ENCODE measurements at places on chromosomes 2 and 18.

- no peak for DNase-seq
These were observed 1.7 kb downstream of the CDK15 start for GRCh38 chr2:201808027-201808426.

DNA sequence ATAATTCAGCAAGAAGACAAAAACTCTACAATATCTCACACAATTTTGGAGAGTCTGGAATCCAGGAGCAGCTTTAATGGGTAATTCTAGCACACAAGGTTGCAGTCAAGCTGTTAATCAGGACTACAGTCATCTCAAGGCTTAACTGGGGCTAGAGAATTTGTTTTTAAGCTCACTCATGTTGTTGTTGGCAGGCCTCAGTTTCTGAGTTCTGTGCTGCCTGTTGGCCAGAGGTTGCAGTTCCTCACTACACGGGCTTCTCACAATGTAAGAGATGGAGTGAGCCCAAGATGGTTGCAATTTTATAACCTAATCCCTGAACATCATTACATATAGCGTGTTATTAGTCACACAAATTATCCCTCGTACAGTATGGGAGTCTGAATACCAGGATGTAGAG, 50.6 kb upstream of the TMEFF2 start:
- DNase-seq: no peak

- DNase-seq: no peak
These were observed 12.3 kb upstream of the ZNF519 start for GRCh38 chr18:14144628-14144895.

- no peak for DNase-seq
These were observed 40.7 kb downstream of the RBM45 start for GRCh38 chr2:178152977-178153376.

DNA sequence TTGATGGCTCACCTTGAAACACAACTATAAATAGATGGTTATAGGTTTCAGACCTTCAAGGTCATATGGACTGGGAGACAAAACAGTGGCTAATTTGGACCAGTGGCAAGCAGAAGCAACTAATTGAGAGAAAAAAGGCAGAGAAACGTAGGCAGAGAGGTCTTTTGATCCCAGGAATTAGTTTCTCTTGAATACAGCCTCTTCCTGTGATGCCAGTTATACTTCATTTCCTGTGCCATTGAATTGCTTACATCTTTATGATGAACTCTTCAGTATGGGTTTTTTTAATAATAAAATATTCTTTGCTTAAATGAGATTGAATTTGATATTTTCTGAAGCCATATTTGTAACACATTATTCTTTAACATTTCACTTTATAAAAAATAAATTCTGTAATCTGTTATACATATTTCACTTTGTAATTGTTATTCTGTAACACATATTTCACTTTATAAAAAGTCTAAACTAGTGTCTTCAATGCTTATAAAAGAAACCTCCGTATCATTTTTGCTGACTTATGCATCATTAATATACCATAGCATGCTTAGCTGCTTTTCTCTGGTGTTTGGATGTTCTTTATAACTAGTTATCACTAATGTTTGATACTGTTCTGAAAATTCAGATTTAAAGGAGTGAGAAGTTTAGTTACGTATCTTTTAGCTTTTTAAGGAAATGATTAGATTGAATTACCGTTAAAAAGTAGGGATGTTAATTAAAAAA, 8.9 kb downstream of the VAPA start:
- DNase-seq: no peak

DNA sequence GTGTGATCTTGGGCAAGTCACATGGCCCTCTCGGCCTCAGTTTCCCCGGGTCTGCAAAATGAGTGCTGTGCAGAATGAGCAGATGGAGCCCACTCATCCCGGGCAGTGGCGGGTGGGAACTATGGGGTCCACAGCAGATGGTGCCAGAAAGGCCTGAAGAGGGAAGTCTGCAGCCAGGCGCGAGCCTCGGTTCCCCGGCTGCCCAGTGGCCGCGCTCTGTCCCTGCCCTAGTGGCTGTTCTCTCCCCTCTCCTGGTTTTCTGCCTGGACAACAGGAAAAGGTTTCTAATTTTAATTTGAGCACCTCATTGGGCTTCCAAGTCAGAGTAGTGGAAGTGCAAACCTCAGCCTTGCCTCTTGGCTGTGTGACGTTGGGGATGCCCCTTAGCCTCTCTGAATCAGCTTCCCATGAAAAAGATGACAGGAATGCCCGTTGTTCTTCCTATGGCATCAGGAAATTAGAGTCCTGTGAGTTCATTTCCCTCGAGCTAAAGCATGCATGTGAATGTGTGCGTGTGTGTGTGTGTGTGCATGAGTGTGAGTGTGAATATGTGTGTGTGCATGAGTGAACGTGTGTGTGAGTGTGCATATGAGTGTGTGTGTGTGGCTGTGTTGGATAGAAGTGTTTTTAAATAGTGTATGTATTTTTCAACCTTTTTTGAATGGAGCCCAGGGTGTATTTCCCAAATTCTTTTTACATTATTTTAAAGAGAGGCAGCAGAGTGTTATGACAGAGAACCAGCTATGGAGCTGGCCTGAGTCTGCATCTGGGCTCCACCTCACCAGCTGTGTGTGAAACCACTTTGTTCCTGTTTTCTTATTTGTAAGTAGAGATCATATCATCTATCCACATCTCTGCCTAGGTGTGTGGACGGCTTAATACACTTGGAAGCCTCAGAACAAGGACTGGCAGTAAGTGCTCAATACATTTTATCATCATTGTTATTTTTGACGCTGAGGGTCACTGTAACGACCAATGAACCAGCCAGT, 41.3 kb downstream of the RRM2 start:
- DNase-seq: no peak

DNA sequence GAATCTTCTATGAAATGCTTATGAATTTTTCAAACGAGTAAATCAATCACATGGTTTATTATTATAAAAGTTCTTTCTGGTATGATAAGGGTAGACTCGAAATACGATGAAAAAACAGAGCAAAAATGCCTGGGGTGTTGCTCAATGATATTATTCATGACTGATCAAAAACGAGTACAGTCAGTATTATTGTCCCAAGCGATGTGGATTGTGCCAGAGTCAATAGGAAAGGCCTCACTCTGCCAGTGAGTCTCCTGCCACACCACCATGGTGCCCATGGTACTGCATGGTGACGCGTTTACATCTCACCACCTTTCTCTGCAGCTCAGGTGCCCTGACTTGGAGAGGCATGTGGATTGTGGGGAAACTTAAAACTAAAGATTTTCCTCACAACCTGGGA, 58.5 kb downstream of the KCTD1 start:
- no peak for DNase-seq

DNA sequence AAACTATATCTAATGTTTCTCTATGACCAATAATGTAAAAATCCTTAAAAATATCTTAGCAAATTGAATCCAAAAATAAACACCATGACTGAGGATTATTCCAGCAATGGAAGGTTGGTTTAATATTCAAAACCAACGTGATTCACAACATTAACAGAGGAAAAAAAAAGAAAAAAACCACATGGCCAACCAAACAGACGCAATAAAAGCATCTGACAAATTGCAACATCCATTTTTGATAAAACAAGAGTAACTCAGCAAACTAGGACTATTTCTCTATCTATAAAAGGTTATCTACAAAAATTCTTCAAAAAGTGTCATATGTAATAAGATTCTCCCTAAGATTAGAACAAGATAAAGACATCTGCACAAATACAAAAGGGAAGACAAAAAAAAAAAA, 28.9 kb downstream of the PPP3R1 start:
- DNase-seq: no peak

GRCh38 chr2:155379494-155379893, 681.0 kb downstream of the KCNJ3 start:
- DNase-seq: no peak

All from left forelimb (tissue), 1 donor.